ENCODE measurements at places on chromosomes 2 and 18. TPM values are rescaled to one million over a fixed set of nuclear protein-coding genes. Genes with fewer than 3 reads are reported as not detected.

CFAP221 gene
- total RNA-seq: not detected

DOCK10 gene
- total RNA-seq: 13.8 TPM

COPS7B gene
- total RNA-seq: 28.4 TPM

MC4R gene
- 0.15 TPM for total RNA-seq

Measured in bronchus fibroblast of lung (primary cell).